ENCODE measurements at places on chromosomes 6 and 20.

DNA sequence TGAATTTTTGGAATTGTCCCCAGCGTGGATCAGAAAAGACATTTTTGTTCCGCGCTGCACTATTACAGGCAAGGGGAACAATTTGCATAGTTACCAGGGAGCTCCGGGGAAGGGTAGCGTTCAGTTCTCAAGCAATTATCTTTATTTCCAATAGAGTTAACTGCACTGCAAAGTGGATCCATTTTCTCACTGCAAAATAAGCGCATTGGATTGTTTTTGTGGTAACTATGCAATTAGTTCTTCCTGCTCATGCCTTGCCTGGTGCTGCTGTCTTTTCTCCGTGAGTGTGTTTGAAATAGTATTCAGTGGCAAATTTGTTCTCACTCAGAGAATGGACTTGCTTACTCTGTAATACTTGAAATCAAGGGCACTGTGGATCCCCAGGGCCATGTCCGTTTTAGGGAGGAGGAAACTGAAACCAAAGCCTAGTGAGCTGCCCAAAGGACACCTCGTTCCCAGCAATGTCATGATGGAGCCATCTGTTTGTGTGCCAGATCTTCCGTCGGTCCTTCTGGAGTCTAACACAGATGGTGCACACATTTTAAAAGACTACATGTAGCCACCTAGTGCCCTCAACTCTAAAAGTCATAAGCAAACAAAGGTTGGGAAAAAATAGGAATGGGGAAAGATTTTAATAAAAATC lies 7.4 kb upstream of the PCK1 start:
- DNase-seq: no peak

DNA sequence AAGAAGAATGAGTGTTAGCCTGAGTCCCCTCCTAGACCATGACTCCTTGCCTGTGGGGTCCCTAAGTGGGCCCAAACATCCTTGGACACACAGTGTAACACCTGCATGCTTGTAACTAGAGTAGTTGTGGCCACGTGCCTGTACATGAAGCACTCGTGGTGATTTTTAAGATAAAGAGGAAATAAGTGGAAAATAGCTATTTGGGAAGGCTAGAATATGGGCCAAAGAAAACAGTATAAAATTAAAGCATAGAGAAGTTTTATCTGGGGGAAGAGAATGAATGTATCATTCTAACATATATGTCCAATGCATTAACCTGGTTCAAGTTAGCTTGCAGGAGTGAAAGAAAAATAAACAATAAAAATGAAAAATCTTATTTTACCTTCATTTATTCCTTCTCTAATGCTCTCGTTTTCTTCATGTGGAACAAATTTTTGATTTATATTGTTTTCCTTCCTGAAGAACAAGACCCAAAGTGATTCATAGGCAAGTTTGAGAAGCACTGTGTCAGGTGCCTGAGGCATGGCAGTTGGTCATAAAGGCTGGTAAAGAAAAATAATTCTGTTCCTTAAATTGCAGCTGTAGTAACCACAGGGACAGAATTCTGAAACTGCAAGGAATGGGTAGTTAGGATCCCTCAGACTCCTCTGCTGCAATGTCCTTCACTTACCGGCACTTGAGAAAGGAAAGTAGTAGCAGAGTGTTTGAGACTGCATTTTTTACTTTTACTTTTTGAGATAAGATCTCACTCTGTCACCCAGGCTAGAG lies 8.5 kb upstream of the CST3 start:
- no peak for DNase-seq

DNA sequence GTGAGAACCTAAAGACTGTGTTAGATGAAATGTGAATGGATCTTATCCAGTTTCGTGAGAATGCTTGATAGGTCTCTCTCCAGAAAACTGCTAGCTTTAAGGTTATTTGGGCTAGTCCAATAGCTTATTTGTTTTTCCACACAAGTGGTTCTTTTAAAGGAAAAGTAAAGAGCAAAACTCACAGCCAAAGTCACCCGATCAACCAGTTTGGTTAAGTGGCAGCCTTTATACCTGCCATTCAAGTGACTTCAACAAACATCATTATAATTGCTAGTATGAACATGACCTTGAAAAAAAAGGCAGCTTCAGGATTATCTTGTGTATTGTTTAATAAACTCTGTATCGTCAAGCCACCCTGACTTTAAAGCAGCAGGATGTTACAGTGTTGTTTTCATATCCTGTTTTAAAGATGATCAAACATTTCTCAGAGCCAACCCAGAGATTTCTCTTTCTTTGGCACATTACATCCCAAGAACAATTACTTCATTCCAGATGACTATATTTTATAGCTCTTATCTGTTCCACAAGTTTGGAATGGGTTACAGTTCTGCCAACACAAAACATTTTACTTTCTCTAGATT lies 253.4 kb downstream of the EPHA7 start:
- no peak for DNase-seq

GRCh38 chr6:137081997-137082396 lies 37.2 kb upstream of the IL20RA start:
- DNase-seq: no peak

GRCh38 chr20:19671374-19671773 lies 86.7 kb upstream of the RIN2 start:
- DNase-seq: no peak

- DNase-seq: no peak
Observed at GRCh38 chr6:166677941-166678340, 50.9 kb upstream of the RPS6KA2 start.
